ENCODE measurements at places on chromosomes 2 and 18.

DNA sequence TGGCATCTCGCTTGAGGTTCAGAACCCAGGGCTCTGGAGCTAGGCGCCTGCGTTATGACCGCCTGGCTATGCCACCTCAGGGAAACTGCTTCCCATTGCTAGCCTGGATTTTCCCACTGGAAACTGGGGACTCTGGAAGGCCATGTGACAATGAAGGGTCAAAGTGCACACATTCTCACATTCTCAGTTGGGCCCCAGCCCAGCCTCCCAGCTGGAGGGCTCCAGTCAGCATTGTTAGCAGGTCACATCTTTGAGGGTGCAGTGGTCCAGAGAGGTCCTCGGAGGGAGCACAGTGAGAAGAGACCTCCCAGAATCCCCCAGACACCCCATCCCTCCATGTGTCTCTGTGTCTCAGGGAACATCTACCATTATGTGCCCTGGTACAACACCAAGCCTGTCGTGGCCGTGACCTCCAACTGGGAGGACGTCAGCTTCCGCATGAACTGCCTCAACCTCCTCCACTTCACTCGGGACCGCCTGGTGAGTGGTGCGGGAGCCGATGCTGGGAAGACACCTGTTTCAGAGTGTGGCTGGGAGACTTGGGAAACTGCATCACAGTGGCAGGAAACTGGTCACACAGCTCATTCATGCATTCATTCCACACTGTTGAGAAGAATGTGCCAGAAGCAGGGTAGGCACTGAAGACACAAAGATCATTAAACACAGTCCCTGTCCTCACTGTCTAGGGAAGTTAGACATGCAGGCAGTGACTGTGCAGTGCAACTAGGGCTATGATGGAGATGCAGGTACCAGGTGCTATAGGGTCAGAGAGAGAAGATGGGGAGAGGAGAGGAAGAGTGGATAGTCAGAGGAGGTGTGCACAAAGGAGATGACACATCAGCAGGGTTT, 41.6 kb downstream of the FER1L5 start:
- DNase-seq, result no peak

GRCh38 chr2:186894478-186894877, 45.5 kb upstream of the ZSWIM2 start:
- no peak for DNase-seq

DNA sequence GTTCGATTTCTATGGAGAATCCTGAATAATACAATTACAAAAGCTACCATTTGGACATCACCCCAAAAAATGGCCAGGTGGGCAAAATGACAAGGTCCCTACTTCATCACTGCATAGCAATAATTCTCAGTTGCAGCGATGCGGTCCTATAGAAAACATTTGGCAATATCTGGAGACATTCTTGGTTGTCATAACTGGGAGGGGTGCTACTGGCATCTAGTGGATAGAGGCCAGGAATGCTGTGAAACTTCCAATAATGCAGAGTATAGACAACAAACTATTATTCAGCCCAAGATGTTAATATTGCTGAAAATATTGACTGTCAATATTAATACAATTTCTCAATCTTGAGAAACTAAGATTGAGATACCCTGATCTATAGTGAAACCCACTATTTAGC, 637.8 kb upstream of the PKDCC start:
- no peak for DNase-seq

DNA sequence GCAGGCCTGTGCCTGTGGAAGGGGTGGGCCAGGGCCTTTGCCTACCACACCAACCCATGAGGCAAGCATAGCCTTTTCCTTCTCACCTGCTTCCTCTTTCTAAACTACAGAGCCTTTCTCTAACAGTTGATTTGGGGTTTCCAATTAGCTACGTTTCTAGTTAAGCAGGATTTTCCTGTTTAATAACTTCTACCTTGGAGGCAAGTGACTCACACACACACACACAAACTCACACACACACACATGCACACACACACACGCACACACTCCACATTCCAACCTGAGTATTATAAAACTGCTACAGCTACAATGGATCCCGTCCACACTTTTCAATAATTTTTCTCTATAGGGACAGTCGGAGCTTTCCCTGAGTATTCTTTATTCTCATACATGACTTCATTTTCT, 84.9 kb downstream of the SOX11 start:
- DNase-seq, result no peak

GRCh38 chr2:238315031-238315595, 5.2 kb upstream of the TRAF3IP1 start:
- no peak for DNase-seq

Measured in stimulated activated CD8-positive, alpha-beta memory T cell treated with anti-CD3 and anti-CD28 coated beads, Interleukin-15, amount 100 ng/mL, for 24 hours (primary cell).